Panc1 (cell line): ENCODE measurements at places on chromosomes 4 and X. TPM values are rescaled to one million over a fixed set of nuclear protein-coding genes. Genes with fewer than 3 reads are reported as not detected.

The GAB3 gene
- total RNA-seq = 8.2 TPM

The NEXMIF gene
- not detected for total RNA-seq

The VCX3B gene
- total RNA-seq = not detected

The ANK2 gene
- total RNA-seq = 5.5 TPM

The ZFP92 gene
- total RNA-seq = 0.90 TPM

The NPY2R gene
- total RNA-seq = not detected

The ASB12 gene
- not detected for total RNA-seq

The PIR gene
- 19.7 TPM for total RNA-seq

The PPBP gene
- not detected for total RNA-seq

The CENPVL2 gene
- not detected for total RNA-seq

The RAB41 gene
- total RNA-seq = not detected

GRCh38 chr4:160894809-160895208, 1269.0 kb downstream of the FSTL5 start:
- no peak for DNase-seq

- DNase-seq = no peak
Observed at GRCh38 chr4:1399508-1400190, 6.6 kb downstream of the NKX1-1 start.

DNA sequence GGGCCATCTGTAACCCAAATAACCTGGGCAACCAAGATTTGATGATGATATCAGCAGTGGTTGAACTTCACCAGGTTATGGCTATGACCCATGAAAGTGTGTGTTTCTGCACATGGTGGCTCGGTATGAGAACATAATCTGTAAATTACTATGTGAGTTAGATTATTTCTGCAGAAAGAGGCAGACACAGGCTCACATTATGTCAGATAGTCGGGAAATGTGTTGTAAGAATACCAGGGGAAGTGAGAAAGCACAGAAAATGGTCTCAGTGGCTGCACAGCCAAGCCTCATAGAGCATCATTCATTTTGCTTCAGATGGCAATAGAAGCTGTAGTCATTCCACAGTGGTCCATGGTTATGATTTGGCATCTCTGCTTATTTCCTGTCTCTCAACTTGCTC, 63.0 kb upstream of the RBPJ start:
- DNase-seq = no peak

GRCh38 chrX:2261831-2262667, 238.7 kb downstream of the DHRSX start:
- no peak for DNase-seq

- no peak for DNase-seq
Observed at GRCh38 chrX:13357925-13358324, 38.1 kb upstream of the ATXN3L start.

DNA sequence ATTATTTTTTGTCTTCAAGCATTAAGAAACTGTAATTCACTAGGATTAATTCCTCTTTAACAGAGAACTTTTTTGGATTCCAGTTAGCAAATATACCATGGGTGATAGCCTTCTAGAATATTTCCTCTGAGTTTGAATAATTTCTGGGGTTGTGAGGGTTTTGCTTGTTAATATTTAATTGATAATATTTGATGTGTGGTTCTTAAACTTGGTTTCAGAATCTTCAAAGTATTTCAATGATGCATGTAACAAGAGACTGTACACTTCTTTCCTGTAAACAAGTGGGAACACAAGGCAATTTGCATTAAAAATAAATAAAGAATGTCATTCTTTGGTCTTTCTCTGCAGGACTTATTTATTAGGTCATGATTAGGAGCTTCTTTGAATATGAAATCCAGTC, 9.5 kb upstream of the C4orf51 start:
- DNase-seq = no peak

GRCh38 chr4:181105487-181105886, 1137.7 kb upstream of the TENM3 start:
- DNase-seq = no peak

- no peak for DNase-seq
Observed at GRCh38 chrX:148555101-148555500, 54.7 kb downstream of the AFF2 start.

DNA sequence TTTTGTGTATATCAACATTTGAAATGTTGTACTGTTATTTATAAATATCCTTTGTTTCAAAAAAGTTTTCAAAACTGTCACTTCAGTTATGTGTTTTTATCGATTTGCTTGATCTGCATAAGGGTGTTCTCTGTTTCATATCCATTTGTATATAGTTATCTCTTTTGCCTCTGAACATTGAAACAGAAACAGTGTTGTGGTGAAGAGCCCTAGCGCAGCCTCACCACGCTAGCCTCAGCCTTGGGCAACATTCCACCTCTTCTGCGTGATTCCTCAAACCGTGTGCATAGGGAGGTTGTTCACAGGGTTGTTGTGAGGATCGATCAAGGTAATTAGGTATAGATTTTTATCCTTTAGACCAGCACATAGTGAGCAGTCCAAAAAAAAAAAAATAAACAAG, 287.0 kb upstream of the GALNT7 start:
- DNase-seq = no peak

DNA sequence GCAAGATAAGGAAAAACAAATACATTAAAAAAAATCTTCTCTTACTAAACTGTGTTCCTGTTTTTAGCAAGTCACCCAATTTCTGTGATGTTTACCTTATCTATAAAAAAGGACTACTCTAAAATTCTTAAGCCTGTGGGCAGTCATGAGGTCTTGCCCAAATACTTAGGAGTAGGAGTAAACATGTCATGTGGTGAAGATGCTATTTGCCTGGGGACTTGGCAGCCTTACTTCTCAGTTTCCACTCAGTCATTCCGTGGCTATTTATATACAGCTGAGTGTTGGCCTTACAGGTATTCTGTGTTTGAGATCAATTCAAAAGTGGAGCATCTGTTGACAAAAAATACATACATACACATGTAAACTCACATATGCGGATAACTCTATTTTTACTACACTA, 89.9 kb upstream of the TLR2 start:
- no peak for DNase-seq

GRCh38 chrX:51641421-51642021, 22.8 kb upstream of the CENPVL3 start:
- DNase-seq = peak; percentile 5

- no peak for DNase-seq
Observed at GRCh38 chr4:149676076-149676475, 139.6 kb downstream of the IQCM start.

DNA sequence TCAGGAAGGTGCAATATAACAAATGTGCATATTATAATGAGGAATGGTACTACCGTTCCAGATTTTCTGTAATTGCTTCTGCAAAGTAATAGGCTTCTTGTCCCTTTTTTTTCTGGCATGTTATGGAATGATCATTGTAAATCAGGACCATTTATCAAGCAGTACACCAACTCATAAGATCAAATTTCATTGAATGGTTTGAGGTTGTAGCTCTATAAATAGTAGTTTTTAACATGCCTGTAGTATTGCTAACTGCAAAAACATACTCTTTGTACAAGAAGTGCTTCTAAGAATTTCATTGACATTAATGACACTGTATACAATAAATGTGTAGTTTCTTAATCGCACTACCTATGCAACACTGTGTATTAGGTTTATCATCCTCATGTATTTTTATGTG, 12.6 kb downstream of the IBSP start:
- DNase-seq = no peak

GRCh38 chrX:115408771-115409400, 119.4 kb downstream of the LUZP4 start:
- DNase-seq = no peak

GRCh38 chr4:120977435-120977997, 55.0 kb upstream of the PRDM5 start:
- peak; percentile 12 for DNase-seq

- DNase-seq = no peak
Observed at GRCh38 chr4:44791831-44792230, 65.5 kb upstream of the GNPDA2 start.

- no peak for DNase-seq
Observed at GRCh38 chr4:110793381-110793801, 170.5 kb upstream of the PITX2 start.

DNA sequence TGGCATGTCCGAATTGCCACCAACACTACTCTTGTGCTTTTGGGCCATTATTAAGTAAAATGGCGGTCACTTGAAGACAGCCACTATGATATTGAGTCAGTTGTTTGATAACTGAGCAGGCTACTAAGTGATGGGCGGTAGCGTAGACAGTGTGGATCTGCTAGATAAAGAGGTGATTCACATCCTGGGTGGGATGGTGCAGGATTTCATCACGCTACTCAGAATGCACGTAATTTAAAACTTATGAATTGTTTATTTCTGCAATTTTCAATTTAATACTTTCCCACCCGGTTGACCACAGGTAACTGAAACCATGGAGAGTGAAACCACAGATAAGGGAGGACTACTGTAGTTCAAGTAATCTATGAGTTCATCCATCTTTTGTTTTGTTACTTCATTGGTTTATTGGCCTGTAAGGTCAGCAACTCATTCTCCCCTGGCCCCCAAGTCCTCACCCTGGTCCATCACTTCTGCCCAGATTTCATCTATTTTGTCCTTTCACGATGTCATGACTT, 2.9 kb downstream of the ARAF start:
- DNase-seq = no peak

DNA sequence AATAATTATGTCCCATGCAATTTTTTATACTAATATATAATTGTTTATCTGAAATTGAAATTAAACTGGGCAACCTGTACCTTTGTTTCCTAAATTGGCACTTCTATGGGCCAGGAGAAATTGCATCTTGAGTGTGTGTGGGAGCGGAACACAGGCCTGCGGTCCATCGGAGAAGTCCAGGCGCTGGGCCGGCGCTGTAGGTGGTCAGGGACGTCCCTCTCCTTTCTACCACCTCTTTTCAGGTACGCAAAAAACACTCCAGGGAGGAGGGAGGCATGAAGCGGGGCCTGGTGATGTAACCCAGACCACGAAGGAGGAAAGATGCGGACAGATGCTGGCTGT, 717 bp downstream of the MGAT4D start:
- no peak for DNase-seq

DNA sequence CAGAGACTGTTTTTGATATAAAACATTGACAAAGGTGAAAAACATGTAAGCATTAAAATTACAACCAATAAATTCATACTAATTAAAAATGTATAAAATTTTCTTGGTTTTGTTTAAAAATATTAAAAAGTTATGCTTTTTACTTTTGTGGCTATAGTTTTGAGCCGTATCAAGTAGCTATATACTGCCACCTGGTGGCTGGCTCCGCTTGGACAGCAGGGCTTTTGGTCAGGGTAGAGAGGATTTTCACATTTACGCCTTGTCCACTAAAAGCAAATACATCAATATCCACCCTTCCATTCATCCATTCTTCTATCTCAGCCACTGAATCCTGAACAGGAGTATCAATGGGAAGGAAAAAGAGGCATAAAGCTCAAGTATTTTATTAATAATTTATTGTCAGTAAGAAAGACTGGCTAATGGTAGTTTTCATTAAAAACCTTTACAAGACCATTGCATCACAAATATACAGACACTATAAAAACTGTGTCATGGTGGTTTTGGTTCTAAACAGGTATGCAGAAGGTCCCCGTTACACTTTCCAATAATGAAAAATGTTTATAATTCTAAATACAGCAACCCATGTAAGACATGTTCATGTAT, 32.1 kb upstream of the MTNR1A start:
- peak; percentile 12 for DNase-seq

DNA sequence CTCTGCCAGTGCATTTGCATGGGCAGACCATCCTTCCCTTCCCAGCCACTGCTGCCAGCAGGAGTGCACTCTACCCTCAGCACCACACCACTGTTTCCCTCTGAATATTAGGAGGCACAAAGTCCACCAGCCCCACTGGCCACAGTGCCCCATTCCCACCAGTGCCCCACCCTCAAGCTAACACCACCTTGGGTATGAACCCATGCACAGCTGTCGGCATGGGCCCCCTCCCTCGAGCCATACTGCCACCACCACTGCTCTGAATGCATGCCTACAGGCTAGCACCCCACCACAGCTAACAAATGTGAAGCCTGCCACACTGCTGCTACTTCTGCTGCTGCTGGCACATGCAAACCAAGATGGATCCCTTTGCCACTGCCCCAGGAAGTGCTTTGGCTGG, 810.4 kb downstream of the TRAM1L1 start:
- DNase-seq = no peak

DNA sequence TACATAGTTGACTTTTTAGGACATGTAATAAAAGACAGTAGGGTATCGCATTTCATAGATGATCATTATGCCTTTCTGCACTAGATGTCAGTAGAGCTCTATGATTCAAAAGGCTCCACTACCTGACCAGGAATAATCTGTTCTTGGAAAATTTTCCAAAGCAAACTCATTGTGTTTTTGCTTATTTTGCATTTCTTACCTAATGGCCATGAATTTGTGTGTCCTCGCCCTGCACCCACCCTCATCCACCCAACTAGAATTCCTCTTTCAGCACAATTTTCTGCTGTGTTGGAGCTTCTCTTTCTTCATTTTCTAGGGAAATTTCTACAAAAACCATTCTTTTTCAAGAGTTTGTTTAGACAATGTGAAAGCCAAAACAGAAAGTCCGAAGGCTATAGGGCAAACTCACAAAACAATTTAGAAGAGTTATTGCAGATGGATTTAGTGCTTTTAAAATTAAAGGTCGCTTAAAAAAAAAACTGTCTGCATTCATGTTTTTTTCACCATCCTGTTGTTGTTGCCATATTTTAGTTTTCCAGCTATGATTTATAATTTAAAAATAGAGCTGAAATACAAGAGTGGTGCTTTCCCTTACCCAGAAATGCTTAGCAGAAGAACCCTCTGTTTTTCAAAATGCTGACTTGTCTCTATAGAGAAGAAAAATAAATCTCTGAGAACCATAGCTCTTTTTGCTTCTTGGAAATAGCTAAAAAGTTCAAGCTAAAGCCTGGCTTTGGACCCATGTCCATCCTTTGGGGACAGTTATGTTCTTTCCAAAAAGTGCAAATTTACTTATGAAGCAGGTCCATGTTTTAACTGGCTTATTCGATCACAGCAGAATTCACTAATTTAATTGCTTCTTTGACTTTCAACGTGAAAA, 183.7 kb downstream of the SPATA18 start:
- DNase-seq = peak; percentile 10

DNA sequence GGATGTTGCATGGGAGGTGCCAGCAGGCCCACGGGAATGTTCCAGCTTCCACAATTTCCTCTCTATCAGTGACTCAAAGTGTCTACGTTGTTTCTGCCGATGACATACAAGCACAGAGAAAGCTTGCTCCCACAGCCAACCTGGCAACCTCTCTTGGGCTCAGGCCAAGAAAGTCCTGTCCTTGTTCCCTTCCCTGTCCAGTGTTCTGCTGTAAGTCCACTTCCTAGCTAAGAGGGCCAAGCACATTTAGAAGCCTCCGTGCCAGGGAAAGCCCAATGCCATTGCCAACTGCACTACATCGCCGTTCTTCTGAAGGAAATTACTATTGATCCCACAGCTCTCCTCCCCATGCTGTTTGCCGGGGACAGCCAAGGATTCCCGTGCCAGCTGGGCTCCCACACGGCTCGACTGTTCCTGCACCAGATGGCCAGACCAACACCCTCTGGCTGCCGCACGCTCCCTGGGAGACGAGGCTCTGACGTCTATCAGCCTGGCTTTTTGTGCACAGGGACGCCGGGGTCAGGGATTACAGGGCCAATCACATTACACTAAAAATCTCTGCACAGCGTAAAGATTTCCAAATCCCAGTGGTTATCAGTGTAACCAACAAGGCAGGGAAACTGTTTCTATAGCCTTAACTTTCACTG, 284.0 kb downstream of the BCOR start:
- no peak for DNase-seq
